ENCODE measurements at places on chromosomes 6 and 20. TPM values are rescaled to one million over a fixed set of nuclear protein-coding genes. Genes with fewer than 3 reads are reported as not detected.

Gene PRPH2
- 2.8 TPM for total RNA-seq

Gene VIP
- total RNA-seq: 0.79 TPM

DNA sequence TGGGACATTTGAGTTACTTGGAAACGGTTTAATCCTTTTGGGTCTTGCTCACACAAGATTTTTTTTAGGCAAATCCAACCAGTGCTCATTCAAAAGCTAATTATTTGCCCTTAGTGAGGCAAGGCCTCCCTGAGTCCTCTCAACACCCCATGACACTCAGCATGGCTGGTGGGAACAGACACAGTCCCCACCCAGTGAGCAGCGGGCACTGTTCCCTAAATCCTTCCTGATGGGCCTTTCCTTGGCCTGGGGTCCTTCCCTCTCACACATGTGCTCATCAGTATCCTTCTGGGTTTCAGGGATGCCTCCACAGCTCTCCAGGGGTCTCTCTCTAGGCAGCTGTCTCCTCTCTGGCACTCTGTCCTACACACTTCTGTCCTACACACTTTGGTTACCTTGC, 28.0 kb downstream of the PLAGL2 start:
- DNase-seq: no peak

DNA sequence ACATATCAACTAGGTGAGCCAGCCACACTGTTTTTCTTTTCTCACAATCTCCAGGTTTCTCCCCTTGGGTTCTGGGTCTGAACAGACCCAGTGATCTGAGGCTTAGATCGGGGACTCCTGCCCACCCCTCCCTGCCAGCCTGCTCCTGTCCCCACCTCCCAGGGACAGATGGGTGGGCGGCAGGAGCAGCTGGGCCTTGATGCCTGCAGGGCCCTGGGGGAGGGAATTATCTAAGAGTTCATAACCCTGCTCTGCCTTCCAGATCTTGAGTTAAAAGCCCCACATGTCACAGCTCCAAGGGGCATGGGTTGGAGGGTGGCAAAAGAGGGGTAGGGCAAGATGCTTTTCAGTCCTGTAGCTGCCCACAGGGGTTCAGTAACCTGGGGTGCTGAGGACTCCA, 5.2 kb upstream of the XKR7 start:
- no peak for DNase-seq

Data from skin of body (tissue), 3 donors.